Endothelial cell of umbilical vein (primary cell): ENCODE measurements at places on chromosomes 1 and 21. TPM values are rescaled to one million over a fixed set of nuclear protein-coding genes. Genes with fewer than 3 reads are reported as not detected.

Gene RC3H1
- polyA plus RNA-seq = 7.0 and 7.9 TPM in 2 replicates

Gene CCDC30
- 0.16 and 0.19 TPM in 2 replicates for polyA plus RNA-seq

Gene IL19
- polyA plus RNA-seq = not detected in 2 replicates

DNA sequence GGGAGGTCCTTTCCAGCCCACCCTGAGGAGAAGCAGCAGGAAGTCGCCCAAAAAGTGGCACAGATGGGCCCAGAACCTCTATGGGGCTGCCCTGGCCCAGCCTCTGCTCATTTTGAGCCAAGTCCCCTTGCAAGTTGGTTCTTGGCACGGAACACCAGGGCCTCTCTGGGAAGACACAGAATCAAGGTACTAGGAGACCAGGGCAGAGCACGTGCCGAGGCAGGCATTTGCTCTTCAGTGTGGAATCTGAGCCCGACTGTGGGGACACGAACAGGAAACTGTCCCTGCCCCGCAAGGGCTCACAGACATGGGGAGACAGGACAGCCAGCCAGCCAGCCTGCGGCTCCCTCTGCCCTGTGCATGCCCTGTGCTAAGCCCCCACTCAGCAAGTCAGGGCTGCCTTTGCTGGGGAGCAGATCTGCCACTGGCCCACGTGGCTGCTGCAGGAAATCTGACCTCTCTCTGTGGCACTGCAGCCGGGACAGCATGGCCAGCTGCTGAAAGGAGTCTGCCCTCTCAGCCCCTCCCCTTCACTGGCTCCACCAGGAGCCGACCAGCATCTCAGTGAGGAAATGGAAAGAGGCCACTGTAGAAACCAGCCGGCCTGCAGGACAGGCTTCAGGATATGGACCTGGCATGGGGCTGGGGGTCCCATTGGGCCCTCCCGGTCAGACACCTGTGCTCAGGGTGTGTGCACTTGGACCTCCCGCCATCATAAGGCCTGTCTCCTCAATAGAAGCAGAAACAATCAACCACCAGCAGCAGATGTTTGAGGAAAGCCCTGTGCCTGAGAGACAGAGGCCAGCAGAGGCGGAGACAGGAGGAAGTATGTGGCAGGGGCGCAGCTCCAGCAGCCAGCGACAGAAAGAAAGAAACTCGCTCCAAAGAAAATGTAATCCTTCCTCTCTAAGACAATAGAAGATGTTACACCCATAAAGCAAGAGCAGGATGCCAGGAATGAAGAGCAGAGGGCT is 3.7 kb downstream of the ARHGEF16 start:
- no peak for DNase-seq

GRCh38 chr21:34890724-34891612 is 158.1 kb downstream of the RUNX1 start:
- DNase-seq = peak; percentile 46

DNA sequence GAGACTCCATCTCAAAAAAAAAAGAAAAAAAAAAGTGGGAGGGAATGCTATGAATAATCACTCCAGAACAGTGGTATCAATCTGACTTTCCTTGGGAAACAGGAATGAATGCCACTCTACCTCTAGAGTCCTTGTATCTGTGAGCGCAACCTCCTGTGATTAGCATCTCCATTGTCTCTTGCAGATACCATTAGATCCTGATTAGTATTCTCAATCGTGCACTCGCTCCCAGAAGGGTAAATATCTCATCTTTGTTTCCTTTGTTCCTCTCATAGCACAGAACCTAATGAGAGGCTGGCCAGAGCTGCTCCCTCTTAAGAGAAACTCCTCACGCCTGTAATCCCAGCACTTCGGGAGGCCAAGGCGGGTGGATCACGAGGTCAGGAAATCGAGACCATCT is 184.4 kb upstream of the KCNK2 start:
- no peak for DNase-seq

GRCh38 chr1:167503626-167504466 is 14.5 kb downstream of the CD247 start:
- DNase-seq = no peak

DNA sequence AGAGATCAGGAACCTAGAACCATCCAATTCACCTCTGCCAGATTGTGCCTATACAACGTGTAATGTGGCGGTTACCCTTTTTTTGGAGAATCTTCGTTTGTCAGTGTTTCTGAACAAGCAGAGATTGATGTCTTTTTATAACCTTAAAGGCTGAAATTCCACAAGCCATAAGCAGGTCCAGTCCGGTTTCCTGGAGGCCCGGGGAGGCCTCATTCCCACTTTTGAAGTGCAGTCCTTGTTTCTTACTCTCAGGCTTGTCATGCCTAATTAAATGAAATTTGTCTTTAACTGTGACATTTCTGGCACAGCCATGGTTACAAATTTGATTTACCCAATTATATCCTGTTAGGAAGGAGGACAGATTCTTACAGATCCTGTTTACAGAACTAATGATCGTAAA is 27.8 kb downstream of the ZNF362 start:
- no peak for DNase-seq

DNA sequence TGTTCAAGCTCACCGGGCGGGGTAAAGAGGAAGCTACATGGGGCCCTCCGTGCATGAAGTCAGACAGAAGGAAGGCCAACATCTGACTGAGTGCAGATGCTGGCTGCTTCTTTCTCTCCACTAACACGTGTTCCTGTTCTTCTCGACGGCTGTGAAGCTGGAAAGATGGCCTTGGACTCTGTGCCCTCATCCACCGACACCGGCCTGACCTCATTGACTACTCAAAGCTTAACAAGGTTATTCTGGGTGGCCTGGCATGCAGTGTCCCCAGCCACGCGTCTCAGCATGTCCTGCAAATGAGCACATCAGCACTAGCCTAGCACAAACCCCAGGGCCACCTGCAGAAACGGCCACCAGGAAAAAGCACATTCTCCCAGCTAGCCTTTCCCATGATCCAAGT is 41.2 kb downstream of the ACTN2 start:
- DNase-seq = no peak
